ENCODE measurements at places on chromosomes 4 and X.

- no peak for DNase-seq
Measured at GRCh38 chrX:137062915-137063617, 29.3 kb upstream of the GPR101 start.

DNA sequence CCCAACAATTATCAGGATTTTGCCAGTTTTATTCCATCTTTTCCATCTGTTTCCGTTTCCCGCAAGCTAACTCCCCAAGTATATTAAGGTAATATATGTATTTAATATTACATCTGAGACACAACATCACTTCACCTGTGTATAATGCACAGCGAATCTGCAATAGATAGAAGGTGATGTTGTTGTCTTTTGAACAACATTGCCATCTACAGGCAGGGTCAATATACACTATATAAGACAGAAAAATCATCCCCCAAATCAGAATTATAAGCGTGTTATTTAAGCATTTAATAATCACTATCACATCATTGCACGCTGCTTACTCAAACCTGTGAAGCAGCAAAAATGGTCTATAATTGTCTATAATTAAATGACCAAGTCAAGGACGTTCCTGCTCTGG, 1115.5 kb downstream of the NLGN4X start:
- DNase-seq, result no peak

GRCh38 chr4:23001478-23001877, 308.7 kb downstream of the GBA3 start:
- no peak for DNase-seq

- no peak for DNase-seq
Measured at GRCh38 chrX:9279234-9279544, 185.7 kb upstream of the TBL1X start.

DNA sequence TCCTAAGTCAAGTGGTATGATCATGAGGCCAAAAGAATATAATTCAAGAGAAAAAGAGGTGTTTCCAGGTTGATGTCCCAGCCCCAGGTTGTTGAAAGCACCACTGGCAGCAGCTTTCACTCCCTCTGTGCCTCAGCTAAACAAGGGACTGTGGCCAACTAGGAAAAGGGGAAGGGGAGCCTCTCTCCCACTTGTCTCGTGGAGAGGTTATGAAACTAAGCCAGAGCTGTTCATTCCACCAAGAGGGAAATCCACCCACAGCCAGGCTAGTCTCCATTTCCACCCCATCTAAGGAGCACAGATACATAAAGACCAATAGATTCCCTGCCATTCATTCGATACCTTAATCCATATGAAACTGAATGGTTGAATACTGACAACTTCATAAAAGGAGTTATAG, 8.1 kb downstream of the ANXA5 start:
- DNase-seq, result no peak

DNA sequence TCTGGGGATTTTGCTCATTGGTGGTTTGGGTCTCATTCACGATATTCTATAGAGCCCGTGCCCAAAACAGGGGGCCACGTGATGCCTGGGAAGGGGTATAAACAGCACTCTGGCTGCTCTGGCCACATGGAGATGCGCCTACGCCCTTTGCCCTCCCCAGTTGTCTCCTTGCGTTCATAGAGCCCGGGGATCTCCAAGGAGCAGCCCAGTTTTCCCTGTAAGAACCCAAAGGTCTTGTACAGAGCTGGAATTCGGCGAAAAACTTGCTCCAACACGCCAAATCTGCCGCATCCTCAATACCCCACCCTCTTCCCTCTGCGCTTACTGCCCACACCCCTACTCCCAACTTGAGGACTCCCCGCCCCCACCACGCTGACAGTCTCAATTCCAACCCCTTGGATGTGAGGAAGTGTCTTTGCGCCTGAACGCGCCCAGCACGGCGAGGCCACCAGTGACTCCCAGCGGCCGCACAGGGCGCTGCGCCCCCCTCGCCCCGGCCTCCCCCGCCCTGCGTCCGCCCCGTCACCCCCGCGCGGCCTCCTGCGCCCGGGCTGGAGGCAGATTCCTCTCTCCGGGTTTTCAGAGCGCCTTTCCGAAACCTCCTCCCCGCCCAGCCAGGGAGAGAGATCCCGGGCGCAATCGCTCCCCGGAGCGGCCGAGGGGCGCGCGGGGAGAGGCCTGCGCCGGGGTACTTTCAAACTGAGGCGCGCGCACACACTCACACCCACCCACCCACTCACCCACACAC, at the start of gene NHS:
NHS (plus strand) TSS at position 582 of the 748 bp plus-strand sequence. CDS start 558 bp downstream, outside the sequence.
- peak; percentile 88 for DNase-seq

DNA sequence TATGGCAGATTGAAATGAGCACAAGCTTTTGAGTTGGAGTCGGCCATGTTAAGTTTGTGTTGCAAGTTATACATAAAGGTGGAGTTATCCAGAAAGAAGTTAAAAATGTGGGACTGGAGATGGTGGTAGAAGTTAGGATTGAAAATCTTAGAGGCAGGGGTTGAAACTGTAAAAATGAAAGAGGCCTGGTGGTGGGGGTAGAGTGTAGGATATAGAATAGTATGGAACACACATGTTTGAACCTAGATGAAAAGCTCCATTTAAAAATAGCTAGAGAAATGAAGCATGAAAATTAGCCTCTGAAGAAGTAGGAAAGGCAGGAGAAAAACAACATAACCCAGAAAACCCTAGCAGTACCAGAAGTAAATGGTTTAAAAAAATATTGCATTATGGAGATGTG, 131.8 kb upstream of the ENPEP start:
- no peak for DNase-seq

DNA sequence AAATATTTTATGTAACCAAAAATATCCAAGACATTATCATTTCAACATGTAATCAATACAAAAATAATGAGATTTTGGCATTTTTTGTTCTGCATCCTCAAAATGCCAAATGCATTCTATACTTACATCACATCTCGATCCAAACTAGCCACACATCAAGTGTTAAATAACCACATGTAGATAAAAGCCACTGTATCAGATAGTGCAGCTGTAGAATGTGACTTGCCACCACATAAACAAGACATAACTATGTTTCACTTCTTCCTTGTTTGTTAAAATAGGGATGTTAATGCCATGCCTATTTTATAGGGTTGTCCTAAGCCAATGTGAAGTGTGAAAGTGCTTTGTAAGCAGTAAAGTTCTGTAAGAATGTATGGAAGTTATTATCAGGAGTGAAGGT, 20.9 kb downstream of the INTS6L start:
- DNase-seq, result no peak

DNA sequence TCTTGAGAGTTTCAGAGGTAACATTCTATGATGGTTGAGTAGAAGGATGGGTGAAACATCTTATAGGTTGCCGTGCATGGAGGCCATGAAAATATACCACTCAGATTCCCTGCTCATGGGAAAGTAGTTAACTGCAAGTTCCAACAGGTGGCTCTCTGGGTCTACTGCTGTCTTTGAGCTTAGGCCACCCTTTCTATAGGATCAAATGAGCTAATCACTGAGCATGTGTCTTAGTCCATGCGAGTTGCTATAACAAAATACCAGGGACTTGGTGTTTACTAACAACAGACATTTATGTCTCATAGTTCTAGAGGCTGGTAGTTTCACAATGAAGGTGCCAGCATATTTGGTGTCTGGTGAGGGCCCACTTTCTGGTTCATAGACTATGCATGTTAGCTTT, 144.8 kb upstream of the UNC5C start:
- no peak for DNase-seq

- no peak for DNase-seq
Measured at GRCh38 chr4:110865611-110866259, 242.9 kb upstream of the PITX2 start.

GRCh38 chr4:81714291-81714690, 242.6 kb upstream of the RASGEF1B start:
- no peak for DNase-seq

DNA sequence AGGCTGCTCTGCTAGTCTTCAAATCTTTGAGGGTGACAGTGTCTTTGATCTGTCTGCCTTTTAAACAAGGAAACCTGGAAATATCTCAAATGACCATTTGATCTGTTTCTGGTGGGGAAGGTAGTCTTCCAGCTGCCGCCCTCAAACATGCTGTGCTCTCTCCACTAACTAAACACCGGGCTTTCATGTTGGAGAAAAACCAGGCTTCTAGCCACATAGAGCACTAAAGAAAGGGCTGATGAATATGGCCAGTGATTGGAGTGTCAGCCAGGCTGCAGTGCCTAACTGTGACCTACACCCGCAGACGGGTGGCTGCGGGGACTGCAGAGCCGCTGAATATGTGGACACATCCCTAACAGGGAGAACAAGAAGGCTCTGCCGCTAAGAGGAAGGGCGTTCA, 85.9 kb downstream of the UNC5C start:
- peak; percentile 86 for DNase-seq

DNA sequence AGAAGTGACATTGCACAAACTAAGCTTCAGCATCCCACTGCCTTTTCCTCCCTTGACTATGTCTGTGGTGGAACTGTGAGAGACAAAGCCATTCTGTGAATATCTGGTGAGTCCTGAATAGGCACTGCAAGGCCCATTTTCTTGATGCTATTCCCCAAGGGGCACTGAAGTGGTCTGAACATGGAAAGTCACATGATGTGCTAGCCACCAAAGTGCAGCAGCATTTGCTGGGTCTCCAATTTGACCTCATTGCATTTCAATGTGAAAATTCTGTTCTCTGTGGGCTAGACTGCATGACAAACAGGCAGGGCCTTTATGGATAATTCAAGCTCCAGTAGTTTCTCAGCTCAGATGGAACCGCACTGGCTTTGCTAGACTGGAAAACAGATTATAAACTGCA, 627.4 kb upstream of the BOD1L1 start:
- DNase-seq, result no peak

DNA sequence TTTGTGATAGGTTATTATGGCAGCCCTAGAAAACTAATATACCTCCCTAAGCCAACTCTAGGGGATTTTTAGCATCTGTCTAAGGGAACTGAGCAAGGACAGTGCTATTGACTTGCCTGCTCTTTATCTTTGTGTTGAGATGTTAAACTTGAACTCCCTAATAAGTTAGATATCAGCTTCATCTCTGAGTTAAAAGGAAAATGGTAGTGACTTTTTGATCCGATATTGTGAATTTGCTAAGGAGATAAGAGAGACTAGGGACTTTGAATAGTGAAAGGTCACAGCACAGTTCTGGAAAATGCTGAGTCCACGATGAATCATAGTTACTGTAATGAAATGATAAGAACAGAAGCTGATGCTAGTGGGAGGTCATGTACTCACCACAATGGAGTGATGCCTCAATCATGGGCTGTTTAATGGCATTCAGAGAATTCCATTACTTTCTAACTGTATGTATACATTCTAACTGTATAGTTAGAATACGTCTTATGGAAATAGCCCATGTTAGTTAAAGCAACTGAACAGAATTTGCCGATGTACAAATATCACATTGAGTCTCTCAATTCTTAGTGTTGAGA, 147.2 kb downstream of the GLRA3 start:
- DNase-seq, result no peak
